ENCODE measurements at places on chromosomes 6 and 20.

DNA sequence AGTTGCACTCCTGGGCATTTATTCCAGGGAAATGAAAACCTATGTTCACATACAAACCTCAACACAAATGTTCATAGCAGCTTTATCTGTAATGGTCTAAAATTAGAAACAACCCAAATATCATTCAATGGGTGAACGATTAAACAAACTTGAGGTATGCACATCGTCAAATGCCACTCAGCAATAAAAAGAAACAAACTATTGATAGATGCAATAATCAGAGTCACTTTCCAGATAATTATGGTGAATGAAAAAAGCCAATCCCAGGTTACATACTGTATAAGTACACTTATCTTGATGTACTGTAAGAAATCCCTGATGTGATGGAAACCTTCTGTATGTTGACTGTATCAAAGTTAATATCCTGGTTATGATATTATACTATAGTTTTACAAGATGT, 38.8 kb downstream of the RNF24 start:
- DNase-seq: no peak

GRCh38 chr20:56463428-56463827, 5.0 kb upstream of the RTF2 start:
- no peak for DNase-seq

DNA sequence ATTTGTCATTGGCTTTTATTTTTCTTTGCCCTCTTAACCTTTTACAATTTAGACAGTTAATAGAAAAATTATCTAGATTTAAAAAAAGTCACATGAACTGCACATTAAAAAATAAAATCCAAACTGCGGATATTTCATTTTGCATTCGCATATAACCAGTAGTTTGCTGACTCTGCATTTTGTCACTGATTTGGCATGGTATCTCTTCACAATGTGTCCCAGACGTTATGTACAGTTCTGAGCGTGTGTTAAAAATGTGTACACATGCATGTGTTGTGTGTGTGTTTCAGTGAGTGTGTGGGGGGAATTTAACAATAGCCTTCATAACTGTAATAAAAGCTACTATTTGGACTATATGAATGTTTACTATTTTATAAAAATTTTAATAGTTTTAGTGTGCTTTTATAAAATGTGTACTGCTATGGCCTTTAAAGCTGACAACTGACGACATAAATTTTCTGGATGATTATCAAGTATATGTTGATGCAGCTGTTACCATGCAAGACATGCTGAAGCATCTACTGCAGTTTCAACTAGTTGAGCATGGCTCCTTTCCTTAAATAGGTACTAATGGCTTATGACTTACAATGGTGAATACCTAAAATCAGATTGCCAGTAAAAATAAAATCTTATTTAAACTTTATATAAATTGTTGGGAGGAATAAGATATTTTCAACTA, 67.7 kb downstream of the HMGCLL1 start:
- no peak for DNase-seq

DNA sequence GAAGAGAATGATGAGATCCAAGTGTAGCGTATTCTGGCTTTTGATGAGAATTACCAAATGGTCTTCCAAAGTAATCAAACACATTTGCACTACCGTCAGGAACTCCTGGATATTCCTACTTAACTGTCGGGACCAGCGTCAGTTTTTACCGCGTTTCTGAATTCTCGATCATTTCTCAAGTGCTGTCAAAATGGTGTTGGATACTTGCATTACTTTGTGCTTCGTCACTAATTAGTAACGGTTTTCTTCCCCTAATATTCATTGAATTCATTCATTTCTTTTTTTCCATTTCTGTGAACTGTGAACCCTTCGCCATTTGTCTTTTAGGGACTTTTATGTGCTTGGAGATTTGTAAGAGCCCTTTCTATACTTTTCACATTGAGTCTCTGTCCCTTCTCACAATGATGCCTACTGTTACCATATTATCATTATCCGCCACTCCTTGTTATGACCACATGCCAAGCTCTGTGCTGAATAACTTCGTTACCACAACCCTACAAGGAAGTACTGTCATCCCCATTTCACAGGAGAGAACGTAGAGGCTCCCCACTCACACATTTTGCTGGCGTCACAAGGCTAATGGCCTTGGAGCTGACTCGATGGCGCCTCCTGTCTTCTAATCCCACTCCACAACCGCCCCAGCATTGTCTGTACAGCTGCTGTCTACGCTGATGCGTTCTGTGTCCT, 74.2 kb upstream of the QKI start:
- DNase-seq: no peak

DNA sequence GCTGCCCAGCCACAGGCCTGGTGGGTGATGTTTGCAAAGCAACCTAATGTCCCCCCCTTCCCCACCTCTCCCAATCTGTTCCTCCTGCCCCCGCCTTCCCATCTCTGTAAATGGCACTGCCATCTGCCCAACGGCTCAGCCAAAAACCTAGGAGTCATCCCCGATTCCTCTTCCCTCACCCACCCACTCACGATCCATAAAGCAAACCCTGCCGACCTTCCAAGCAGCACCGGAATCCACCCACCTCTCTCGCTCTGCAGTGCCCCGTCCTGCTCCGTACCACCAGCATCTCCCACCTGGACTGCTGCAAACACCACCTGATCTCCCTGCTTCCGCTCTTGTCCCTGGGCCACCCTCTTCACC, 37.6 kb downstream of the SULF2 start:
- no peak for DNase-seq

- DNase-seq: no peak
Measured at GRCh38 chr6:125577124-125577662, 172.2 kb upstream of the HEY2 start.

- DNase-seq: no peak
Measured at GRCh38 chr6:143894655-143895054, 30.4 kb downstream of the ZC2HC1B start.

DNA sequence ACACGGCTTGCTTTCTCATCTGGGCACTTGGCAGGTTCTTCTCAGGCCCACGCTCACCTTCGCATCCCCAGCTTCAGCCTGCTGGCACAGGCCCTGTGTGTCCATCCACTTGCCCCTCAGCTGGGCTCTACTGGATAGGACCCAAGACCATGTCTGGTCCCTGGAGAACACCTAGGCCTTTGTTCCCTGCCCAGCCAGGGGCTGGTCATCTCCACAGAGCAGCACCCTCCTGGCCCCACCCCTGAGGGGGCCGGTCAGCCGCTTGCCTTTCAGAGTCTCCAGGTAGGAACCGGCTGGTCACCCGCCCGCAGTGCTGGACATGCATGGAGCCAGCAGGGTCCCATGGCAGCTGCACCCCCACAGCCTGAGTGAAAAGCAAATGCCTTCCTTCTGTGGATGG, 191.2 kb downstream of the SYNDIG1 start:
- DNase-seq: no peak

GRCh38 chr6:166165558-166166313, 1.9 kb downstream of the TBXT start:
- no peak for DNase-seq

DNA sequence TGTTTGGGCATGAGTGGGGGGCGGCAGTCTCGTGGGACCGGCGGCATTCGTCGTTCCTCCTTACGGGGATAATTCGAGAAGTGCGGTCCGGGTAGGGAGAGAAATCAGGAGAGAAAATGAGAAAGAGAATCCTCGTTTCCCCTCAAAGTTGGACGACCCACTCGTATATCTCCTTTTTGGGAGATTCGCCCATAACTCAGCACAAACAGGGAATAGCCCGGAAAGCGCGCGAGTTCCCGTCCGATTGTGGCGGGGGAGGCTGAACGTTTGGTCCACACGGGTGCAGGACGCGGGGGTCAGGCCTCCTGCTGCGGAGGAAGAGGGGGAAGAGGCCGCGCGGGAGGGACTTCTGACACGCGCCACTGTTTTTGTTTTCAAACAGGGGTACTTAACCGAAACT, 42.4 kb downstream of the POPDC3 start:
- no peak for DNase-seq

Measured in stimulated activated naive CD8-positive, alpha-beta T cell treated with anti-CD3 and anti-CD28 coated beads, Interleukin-15, amount 100 ng/mL, for 72 hours (primary cell).